ENCODE measurements at places on chromosomes 2 and 18.

GRCh38 chr18:62175521-62175920, 11.3 kb downstream of the PIGN start:
- DNase-seq = peak; percentile 22

DNA sequence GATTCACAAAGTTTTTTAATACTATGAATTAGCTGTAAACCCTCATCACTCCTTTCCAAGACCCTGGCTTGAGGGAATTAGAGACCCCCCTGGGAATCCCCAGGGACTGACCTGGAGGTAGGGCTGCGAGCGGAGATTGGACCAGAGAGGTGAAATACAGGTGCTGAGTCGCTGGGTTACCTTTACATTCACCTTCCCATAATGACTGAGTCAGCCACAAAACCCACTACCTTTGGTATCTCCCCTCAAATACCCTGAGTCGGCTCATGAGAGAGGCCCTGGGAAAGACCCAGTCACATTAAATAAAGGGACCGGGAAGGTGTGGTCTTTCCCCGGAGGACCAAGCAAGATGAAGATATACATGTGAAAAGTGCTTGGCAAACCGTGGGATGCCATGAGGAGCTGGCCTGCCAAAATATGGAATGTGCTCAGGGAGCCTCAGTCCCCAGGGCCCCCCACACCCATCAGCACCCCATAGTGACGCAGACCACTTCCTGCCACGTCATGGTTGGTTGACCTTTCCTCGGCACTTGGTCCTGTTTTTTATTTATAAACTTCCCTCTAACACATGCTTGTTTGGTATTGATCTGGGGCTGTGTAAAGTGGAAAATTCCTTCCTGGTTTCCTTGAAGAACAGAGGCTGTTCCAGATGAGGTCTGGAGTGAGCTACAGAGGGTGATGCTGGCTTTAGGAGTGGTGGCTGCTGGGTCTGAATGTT, 51.4 kb downstream of the IL1RL2 start:
- DNase-seq = peak; percentile 64

DNA sequence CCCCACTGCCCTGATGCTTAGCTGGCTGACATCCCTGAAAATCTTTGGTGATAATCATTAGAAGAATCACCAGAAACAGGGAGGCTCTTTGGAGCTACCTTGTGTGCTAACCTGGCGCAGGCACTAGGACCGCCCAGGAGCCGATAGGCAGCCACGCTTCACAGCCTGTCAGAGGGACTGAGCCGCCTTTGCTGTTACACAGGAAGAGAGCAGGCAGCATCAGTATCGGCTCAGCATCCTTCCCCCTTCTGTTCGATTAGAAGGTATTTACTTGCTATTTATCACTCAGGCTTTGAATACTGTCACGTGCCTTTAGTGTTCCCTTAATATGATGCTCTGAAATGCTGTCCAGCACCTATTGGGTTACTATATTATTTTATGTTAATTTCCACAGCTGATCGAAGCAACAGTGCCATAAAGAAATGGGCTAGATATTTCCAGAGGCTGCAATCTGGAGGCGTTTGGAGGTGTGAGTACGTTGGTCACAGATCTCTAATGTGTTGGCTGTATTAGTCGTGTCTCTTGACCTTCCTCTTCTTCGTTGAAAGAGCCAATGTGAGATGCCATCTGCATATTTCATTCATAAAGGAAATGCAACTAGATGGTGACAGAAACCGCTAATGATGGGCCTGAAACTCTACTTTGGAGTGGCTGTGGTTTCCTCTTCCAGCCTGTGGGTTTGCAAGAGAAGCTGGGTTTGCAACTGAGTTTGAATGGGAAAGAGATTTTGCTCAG, 110.4 kb upstream of the RAB27B start:
- peak; percentile 21 for DNase-seq

DNA sequence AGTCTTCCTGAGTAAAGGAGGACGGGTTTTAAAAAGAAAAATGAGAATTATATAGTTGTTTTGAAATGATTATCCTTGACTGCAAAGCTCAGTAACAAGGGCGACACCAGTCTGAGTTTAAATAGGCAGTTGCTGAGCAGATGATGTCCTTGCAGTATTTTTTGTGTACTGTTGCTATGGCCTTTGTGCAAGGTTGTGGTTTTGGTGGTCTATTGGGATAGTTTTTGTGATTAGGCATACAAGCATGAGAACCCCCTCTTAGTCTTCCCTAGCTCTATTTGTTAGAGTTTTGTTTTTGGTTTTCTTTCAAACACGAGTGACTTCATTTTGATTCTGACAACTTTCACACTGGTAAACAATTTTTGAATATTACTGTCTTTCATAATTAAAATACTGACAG, 64.1 kb downstream of the TAF4B start:
- no peak for DNase-seq

- DNase-seq = peak; percentile 66
These were observed 8.2 kb downstream of the SLC35F6 start for GRCh38 chr2:26772064-26773001.
